ENCODE measurements at places on chromosomes 5 and 9. TPM values are rescaled to one million over a fixed set of nuclear protein-coding genes. Genes with fewer than 3 reads are reported as not detected.

GRCh38 chr9:79176014-79176697, 395.6 kb upstream of the TLE4 start:
- DNase-seq = no peak

DNA sequence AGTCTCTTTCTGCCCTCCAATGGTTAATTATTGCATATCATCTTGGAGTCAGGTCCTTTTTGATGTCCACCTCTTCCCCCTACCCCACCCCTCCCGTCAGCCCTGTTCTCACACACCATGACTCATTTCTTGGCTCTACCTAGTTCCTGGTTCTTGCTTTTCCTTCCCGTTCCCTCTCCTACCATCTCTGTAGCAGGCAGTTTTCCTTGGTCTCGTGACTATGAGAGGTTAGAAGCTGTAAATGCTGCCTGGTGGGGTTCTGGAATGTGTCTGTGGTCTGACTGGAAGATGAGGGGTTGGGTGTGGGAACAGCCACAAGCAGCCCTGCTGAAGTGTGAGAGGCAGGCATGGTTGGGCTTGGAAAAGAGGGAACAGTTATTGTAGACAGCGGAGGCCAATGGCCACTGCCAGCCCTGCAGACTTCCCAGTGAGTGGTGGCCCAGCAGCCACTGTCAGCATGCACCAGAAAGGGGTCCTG, 18.2 kb downstream of the SLC22A5 start:
- DNase-seq = peak; percentile 74

DNA sequence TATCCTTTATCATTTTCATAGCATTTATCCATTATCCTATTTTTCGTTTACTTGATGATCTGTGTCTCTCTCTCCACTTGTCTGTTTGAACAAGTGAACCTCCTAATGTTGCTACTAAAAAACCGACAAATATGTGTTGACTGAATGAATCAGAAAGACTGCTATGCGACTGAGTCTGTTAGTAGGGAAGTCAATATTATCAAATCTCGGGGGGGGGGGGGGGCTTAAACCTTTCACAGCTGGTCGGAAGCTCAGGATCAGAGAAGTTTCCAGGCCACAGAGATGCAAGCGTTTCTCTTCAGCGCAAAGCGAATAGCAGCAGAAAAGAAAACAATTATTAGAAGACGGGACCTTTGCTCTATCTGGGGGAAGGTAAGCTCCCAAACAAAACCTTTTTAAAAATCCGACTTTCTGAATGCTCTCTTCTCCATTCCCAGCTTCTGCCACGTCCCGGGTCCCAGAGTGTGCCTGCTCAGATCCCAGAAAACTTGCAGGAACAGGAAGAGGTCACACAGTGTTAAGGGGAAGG, 412 bp downstream of the RIOK2 start:
- no peak for DNase-seq

GRCh38 chr5:15103864-15104263, 232.3 kb upstream of the ANKH start:
- DNase-seq = no peak

DNA sequence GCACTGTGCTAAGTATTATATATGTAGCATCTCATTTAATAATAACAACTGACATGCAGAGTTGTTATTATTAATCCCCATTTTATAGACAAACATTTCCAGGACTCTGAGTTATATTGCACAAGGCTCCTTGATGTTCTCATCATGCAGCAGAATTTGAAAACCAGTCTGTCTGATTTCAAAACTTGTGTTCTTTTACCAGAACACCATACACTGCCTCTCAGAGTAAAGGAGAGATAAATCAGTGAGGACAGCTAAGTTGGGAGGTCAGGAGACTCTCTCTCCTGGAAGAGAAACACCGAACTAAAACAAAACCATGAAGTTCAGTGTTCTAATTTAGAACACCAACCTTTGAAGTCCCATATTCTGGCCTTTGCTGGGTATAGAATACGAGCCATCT, 92.7 kb upstream of the TNC start:
- DNase-seq = no peak

DNA sequence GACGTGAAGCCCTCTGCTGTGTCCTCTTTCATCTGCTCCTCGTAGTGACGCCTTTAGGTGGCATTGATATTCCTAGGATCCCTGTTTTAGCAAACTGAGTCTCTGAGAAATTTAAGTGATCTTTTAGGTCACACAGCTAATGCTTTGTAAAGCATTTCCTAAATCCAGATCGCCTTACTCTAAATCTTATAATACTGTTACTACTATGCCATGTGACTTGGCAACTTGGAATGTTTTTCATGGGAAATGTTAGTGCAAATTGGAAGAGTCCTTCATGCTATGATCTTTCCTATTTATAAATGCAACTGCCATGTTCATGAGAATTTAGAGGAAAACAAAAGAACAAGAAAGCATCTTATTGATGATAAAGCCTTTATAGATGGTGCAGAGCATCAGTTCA, 212.2 kb downstream of the TRIO start:
- DNase-seq = peak; percentile 55

- DNase-seq = no peak
These were observed 931.0 kb upstream of the DMAC1 start for GRCh38 chr9:8730618-8731017.

- no peak for DNase-seq
These were observed 271.0 kb downstream of the TMEM161B start for GRCh38 chr5:87997662-87998061.

DNA sequence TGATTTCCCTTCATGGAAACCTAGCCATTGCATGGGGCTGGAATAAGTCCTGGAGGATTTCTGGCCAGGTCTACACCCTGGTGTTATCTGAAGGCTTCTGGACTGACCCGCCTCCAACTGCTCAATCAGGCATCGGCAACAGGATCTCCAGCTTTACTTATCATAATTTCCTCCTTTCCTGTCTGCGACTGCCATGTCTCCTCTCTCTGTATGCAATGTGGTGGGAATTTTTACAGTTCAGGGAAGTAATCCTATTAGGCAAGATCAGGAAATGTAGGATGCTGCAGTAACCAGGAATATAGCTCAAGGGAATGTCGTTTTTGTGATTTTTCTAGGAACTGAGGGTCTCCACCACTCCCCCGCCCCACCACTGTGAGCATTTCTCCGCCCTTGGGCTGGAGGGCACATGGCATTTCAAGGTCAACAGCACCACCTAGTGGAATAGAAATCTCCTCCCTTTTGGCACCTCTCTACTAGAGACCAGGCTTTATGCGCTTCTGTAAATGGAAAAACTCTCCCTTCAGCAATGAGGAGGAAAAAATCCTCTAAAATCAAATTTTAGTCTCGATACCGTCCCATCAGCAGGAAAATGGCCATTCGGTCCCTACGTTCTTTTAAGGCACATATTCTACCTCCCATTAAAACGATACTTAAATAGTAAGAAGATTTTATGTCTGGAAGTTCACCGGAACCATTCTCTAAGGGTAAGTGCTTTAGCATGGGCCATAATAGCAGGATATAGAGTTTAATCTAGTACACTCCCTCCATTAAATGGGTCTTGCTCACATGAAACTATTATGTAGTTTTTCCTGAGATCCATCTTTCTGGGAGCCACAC, 93.0 kb downstream of the YTHDC2 start:
- DNase-seq = peak; percentile 70

GRCh38 chr9:99114049-99114440, 9.1 kb downstream of the TGFBR1 start:
- no peak for DNase-seq

GRCh38 chr5:175443514-175444059, 395 bp downstream of the DRD1 start:
- DNase-seq = no peak

- DNase-seq = no peak
These were observed 250.3 kb downstream of the TRIM32 start for GRCh38 chr9:116937361-116937760.

DNA sequence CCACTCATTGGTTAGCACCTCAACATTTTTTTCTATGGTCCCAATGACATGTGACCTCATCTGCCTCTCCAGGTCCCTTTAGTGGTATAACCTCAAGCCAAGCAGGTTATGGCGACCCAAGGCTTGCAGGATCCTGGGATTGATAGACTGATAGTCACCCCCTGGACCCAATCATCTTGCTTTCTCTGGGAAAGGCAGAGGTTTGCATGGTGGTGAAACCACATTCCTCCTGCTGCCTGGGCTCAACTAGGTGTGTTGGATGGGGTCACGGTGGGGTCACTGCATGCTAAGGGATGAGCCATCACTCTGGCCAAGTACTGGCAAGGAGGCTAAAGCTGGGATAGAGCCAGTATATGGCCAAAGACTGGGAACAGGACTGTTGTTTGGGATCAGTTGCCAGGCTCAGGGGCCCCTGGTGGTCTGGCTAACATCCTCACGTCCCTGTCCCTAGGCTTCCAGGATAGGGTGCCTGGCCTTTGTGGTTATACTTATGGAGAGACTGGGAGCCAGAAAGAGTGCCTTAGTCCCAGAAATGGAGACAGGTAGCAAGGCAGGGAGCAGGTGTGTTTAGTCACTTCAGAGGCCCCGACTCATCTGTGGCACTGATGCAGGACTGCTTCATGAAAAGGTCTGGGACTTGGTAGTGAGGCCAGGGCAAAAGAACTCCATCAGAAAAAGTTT, 4.6 kb upstream of the SMIM32 start:
- no peak for DNase-seq

DNA sequence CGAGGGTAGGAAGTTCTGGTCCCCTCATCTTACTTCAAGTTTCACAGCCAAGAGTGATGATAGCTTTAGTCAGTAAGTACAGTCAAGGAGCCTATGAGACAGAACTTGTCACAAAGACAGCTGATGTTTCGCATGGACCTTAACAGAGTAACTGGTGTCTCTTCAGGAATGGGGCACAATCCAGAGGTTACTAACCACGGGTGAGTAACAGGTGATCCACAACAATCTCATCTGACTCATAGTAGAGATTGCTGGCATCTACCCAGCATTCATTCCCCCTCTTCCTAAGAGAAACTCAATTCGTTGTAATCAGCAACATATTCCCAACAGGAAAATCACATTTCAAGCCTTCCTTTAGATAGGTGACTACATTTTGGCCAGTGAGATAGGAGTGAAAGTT, 126.7 kb downstream of the SNX18 start:
- no peak for DNase-seq

DNA sequence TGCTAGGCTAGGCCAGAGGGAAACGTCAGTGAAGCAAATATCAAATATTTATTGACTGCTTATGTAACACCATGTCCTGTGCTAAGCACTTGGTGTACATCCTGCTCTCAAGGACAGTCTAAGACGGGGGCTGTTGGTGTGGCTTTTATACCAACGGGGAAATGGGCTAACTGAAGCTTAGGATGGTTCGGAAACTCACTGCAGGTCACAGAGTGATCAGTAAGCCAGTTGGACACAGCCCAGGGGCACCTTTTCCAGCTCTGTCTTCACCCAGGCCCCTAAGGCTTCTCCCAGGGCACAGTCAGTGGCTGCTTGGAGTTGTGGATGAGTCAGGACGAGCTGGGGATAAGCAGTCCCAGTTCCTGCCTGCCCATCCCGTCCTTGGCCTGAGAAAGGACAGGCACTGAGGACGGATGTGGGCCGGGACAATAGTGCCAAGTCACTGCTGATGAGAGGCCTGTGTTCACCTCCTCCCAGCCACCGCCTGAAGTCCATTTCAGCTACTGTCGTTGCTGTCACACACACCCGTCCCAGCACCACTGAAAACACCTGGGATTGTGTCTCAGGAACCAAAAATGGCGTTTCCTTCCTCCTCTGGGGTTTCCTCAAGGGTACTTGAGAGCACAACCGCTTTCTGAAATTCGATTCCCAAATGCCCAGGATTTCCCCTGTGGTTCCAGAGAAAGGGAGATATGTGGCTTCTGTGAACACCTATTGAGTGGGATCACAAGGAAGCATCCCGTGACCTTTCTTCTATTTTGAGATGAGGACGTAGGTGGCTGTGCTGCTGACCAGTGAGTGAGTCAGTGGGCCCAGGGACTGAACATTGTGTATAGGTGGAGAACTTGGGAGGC, 17.5 kb upstream of the SPRY4 start:
- DNase-seq = no peak

- no peak for DNase-seq
These were observed 200.2 kb downstream of the TRIO start for GRCh38 chr5:14343376-14343775.

DNA sequence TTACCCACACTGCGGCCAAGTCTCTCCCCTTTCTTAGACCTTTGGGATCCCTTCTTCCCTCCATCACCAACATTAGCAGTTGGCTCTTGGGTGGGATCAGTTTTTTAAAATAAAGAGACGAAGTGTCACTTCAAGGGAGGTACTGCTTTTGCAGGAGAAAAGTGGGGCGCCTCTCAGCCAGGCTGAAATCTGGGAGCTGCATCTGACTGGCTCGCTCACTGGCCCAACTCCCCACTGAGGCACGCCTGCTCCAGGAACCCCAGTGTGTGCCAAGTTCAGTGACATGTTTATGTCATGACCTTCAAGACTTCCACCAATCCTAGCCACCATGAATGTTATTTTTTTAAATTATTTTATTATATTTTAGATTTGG, 130.5 kb downstream of the MVB12B start:
- no peak for DNase-seq

- no peak for DNase-seq
These were observed 16.2 kb downstream of the SPTAN1 start for GRCh38 chr9:128568470-128569078.

DNA sequence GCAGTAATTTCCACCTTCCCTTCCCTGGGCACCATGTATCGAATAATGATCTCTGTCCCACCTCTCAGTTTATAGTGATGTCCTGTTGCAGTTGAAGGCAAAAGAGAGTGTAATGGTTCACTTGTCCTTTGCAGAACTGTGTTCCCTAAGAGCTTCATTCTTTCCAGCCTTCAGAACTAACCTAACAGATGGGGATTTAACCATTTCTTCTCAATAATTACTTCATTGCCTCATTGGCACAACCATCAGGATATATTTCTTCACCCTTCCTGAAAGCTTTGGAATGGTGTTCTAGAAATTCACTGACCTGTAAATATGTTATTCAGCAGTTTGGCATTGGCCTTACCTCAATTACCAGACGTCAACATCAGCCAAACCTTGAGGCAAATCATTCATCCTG, 83.9 kb upstream of the PRRC1 start:
- no peak for DNase-seq

RANBP17 gene
- total RNA-seq = 27.9 TPM

PCDHA6 gene
- 0.82 TPM for total RNA-seq

KLHL3 gene
- total RNA-seq = 15.5 TPM

TMEM215 gene
- total RNA-seq = 2.1 TPM

PHYHD1 gene
- total RNA-seq = 26.0 TPM

YTHDC2 gene
- 44.0 TPM for total RNA-seq

OTP gene
- total RNA-seq = not detected

BAAT gene
- total RNA-seq = 0.41 TPM

CDX1 gene
- total RNA-seq = 0.31 TPM

SLC34A3 gene
- total RNA-seq = not detected
